ENCODE measurements at places on chromosomes 16 and 17.

DNA sequence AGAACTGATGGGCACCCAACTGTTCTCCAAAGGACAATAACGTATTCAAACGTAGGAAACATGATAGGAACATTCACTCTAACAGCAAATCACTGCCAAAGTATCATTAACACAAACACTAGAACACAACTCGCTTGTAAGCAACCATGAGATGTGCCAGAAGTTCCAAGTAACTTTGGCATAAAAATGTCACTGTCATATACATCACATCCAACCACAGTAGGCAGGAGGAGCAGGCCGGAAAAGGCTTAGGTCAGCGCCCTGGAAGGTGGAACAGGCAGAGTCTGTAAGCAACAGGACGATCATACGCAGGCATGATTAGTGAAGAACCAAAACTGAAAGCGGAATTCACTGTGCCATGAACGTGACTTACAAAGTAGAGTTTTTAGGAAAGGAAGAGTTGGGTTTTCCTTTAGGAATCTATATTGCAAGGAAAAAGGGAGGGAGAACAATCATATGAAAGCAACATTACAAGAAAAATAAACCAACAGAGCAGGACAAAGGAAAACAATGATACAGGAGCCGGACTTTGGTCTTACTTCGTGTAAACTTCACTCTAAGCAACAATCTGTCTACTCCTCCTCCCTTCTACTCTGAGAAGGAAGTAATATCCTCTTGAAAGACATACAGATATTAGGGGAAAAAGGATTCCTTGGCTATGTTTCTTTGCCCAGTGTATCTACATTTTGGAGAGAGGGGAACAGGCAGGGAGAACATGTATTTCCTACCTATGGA is 52.3 kb downstream of the YWHAE start:
- peak; percentile 59 for DNase-seq

DNA sequence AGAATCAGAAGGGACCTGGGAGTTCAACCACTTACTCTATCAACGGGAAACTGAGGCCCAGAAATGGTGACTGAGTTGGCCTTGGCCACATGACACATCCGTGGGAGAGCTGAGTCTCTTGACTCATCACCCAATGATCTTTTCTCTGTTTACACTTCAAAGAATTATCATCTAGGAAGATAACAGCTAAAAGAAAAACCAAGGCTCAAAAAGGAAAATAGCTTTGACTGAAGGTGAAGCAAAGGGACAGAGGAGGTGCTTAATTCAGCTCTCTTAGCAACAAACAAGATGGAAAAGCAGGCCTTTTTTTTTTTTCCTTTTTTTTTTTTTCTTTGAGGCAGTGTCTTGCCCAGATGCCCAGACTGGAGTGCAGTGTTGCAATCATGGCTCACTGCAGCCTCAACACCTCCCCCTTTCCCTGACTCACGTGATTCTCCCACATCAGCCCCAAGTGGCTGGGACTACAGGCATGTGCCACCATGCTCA is 16.7 kb downstream of the ERCC4 start:
- peak; percentile 56 for DNase-seq

DNA sequence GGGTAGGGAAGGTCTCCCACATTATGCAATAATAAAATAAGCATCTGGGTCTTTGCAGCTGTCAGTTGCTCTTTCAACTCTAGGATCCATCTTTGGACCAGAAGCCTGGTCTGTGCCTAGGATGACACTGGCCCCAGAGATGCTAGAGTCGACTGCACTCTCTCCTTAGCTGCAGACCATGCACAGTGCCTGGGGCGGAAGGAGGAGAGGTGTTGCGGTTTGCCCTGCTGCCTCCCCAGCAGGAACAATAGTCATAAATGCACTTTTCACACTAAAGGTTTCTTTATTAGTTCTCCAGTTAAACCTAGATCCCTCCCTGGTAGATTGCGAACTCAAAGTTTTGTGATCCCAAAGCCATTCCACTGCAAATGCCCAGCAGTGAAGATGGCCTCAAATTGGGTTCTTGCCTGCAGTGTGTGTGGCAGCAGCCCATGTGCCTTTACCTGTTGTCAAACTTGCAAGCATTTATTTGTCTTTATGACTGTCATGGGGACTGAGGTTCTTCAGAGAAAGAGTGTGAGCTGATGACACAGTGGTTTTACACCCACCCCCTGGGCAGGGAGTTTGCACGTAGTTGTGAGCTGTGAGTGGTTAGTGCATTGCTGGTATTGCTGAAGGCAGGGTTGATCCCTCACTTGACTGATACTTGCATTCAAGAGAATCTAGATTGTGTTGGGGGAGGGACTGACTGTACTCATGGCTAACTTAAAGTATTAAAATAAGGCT is 10.3 kb downstream of the ATXN1L start:
- DNase-seq: no peak

DNA sequence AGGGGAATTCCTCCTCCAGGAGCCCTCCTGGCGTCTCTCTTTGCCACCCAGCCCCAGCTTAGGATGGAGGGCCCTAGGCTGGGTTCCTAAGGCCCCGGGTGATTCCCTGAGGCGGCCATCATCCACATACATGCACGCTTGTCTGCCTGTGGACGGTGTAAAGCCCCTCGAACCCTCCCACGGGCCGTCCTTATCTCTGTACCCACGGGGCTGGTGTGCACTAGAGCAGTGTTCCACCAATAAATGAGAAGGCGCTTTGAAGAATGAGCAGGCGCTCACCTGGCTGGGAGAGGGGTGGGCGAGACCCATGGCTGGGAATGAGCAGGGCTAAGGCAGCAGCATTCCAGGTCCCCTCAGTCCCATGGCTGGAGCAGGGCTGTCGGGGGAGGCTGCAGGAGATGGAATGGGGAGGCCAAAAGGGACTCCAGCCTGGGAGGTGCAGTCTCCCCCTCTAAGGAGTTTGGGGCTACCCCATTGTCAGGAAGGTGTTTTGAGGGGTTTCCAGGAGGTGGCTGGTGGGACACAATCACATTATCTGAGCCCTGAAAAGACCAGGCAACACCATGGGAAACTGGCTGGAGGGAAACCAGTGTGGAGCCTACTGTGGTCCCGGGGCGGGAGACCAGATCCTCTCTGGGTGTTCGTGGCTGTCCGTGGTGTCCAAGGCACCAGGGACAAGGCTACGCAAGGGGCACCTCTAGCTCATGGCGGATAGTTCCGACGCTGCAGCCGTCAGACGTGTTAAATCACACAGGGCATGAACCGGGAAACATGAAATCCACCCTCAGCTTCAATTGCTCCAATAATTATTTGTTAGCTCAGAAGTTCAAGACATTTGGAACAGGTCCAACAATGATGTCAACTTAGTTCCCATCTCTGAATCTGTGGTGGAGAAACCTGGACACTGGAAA is 87.5 kb upstream of the DNAH17 start:
- DNase-seq: peak; percentile 37

- DNase-seq: no peak
Measured at GRCh38 chr17:18028952-18029540, 9.9 kb downstream of the ATPAF2 start.

DNA sequence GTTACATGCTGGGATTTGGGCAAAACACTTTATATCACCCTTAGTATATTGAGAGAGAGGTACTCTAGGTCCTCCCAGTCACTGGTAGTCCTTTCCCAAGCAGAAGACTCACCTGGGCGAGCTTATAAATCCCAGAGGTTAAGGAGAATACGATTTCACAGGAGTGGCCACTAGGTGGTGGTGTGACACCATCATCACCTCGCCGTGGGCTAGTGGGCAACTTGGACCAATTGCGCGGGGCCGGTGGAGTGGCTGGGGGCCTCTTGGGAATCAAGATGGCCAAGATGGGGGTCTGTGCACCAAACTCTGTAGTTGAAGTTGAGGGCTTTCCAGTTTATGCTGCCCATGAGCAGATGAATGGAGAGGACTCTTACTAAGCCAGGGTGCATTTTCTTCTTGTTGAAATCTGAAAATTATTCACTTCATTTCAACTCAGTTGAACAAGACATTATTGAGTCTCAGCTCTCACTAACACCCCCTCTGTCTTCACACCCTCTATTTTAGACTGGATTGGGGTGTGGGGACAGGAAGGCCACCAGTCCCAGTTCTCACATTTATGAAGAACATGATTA is 38.2 kb upstream of the PIRT start:
- DNase-seq: peak; percentile 1

DNA sequence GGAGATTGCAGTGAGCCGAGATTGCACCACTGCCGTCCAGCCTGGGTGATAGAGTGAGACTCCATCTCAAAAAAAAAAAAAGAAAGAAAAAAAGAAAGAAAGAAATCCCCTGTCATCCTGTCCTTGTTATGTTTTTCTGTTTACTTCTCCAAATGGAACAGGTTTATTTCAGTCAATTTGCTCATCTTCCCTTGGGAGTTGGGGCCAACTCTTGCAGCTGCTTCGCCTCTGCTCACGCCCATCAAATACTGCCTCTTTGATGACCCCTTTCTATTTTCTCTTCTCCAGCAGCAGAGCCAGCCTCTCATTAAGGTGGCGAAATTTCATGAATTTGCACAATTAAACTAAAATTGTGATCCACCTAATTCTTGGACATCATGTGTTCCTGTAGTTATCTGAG is 173.4 kb downstream of the ZNF18 start:
- DNase-seq: no peak

GRCh38 chr16:58497468-58497867 is 2.5 kb upstream of the NDRG4 start:
- no peak for DNase-seq

GRCh38 chr17:57868007-57868909 is 18.4 kb upstream of the MRPS23 start:
- peak; percentile 94 for DNase-seq

DNA sequence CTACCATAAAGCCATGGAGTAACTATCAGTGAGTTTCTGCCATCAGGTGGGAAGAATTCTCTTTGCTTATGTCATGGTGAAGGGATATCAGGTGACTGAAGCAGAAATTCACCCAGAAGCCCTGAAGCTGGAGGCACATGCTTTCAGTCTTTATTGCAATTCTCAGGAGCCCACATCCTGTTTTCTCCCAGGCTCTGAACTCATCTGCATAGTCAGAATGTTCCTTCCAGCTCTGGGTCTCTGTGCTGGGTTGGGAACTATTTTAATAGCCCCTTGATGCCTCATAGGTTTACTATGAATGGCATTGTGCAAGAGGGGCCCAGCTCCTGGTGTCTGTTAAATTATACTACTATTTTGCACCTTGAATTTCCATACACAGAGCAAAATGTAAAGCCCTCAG is 198.4 kb upstream of the SOX9 start:
- DNase-seq: peak; percentile 76

GRCh38 chr17:59165933-59166342 is 10.4 kb downstream of the PRR11 start:
- DNase-seq: peak; percentile 65

DNA sequence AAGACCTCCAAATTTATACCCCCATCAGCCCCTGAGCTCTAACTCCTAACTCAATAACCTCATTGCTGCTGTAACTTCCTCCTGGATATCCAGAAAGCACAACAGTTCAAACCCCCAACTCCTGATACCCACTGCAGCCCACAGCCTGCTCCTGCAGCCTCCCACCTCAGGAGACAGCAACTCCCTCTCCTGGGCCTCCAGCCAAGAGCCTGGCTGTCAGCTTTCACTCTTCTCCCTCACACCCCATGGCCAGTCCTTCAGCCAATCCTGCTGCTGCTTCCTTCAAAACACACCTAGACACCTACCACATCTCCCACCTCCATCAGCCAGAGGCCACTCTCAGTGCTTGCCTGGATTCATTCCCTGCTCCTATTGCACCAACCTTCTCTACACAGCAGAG is 5.4 kb downstream of the GINS2 start:
- DNase-seq: no peak

GRCh38 chr16:1900452-1900774 is 17.8 kb downstream of the HS3ST6 start:
- no peak for DNase-seq

DNA sequence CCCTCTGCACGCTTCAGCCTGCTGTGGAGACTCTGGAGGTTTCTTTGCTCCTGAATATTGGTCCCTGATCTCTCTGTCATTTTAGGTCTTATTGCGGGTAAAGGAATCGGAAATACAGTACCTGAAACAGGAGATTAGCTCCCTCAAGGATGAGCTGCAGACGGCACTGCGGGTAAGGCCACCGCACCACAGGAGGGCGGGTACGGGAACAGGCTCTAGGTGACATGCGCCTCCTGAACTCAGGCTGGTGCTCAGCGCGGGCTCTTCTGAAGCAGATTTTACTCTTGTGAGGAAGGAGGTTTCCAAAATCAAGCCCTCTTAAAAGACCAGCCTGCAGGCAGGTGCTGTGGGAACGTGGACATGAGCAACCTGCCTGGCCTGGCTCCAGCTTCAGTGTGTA is 29.8 kb downstream of the PLD6 start:
- DNase-seq: no peak

DNA sequence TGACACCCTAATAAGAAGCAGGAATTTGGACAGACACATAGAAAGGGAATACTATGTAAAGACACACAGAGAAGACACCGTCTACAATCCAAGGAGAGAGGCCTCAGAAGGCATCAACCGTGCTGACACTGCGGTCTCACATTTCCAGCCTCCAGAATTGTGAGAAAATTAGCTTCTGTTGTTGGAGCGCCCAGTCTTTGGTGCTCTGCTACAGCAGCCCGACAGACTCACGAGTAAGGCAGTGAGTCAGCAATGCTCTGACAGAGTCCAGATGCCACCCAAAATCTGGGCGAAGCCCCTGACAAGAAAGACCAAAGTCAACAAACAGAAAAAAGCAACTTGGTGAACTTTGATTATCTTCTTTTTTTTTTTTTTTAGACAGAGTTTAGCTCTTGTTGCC is 32.5 kb upstream of the RAI1 start:
- peak; percentile 57 for DNase-seq

DNA sequence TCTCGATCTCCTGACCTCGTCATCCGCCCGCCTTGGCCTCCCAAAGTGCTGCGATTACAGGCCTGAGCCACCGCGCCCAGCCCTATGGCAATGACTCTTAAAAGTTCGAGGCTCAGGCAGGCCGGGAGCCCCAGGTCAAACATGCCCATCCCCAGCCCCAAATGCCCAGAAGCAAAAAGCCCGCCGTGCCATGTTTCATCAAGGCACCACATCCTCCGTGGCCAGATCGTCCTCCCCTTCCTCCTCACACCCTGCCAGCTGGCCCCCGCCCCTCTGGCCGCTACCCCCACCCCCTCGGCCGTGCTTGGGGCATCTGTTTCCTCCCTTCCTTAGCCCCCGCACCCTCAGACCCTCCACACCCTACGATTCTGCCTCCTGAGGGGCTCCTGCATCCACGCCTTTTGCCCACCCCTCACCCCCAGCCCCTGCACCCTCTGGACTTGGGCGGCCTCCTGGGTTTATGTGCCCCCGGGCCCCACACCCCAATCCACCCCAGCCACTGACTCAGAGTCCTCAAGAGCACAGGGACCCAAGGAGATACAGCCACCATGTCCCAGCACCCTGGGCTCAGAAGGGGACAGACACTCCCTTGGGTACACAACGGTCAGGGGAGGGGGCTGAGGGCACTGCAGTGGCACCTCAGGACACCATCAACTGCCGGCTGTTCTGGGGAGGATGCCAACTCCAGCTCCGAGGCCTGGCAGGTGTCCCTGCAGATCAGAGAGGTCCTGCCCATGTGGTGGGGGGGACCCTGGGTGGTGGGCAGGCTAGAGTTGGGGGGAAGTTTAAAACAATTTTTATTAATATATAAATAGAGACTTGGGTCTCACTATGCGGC is 7.1 kb downstream of the CTRB1 start:
- DNase-seq: no peak

- DNase-seq: no peak
Measured at GRCh38 chr16:13245713-13246377, 344.4 kb downstream of the SHISA9 start.
